ENCODE measurements at places on chromosomes 6 and 20. TPM values are rescaled to one million over a fixed set of nuclear protein-coding genes. Genes with fewer than 3 reads are reported as not detected.

GRCh38 chr6:15555101-15556038 lies 107.5 kb downstream of the DTNBP1 start:
- H3K4me3 ChIP-seq: no peak overlapping the region
- peaks cover 14% of the 10 kb centered on the region for H3K4me1 ChIP-seq
- H3K27ac ChIP-seq: no peak overlapping the region
- no peaks in the 10 kb centered on the region for H3K36me3 ChIP-seq

DNA sequence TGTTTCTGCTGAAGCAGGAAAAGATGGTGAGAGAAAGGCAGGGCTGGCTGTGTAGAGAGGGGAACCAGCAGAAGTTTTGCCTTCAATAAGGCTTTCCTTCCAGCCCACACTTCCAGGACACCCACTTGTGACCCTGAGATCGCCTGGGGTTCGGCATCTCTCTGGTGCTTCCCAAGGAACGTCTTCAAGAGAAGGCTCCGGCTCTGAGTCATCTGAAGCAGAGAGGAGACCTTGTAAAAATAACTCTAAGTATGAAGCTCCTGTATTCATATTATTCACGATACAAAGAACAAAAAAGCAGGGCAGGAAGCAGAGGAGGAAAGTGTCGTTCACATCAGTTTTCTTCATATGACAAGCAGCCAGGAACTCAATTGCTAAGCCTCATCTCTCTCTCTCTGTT lies 95.4 kb upstream of the MRPS10 start:
- H3K36me3 ChIP-seq: no peaks in the 10 kb centered on the region
- H3K4me3 ChIP-seq: no peak overlapping the region
- DNase-seq: no peak
- peak overlapping the region; percentile 74 for H3K27ac ChIP-seq

GRCh38 chr6:116411284-116411623 lies 40.5 kb downstream of the DSE start:
- DNase-seq: no peak
- H3K27ac ChIP-seq: no peak overlapping the region
- no peaks in the 10 kb centered on the region for H3K36me3 ChIP-seq
- no peaks in the 10 kb centered on the region for H3K27me3 ChIP-seq

- H3K27me3 ChIP-seq: no peaks in the 10 kb centered on the region
- H3K4me3 ChIP-seq: no peak overlapping the region
- H3K27ac ChIP-seq: no peak overlapping the region
- no peak for DNase-seq
These were observed 268.9 kb downstream of the HIVEP2 start for GRCh38 chr6:142676027-142676443.

DNA sequence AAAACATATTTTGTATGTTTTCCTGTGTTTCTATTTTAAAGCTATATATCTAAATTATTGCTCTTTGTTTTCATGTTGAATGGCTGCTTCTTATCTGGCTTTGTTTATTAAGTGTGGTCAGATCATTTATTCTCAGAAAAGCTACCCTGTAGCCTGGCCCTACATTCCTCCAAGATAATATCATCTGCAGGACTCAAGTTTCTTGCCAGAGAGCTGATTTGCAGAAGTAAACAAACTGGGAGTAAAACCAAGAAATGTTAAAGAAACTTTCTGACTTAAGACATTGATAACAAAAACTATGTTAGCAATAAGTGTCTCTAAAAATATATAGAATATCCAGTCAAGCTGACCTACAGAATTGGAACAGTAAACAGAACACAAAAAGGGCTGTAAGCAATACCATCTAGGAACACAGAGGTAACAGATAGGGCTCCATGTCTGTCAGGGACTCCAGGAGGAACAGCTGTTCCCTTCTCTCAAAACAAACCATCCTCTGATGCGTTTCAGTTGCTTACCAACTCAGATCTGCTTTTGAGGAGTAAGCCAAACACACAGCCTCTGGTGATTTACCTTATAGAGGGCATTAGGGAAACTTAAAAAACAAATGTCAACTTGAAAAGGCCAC lies 17.5 kb upstream of the CEP85L start:
- no peak overlapping the region for H3K27ac ChIP-seq
- DNase-seq: no peak
- H3K4me3 ChIP-seq: no peak overlapping the region
- H3K4me1 ChIP-seq: peaks cover 21% of the 10 kb centered on the region
- H3K27me3 ChIP-seq: no peaks in the 10 kb centered on the region
- H3K36me3 ChIP-seq: no peaks in the 10 kb centered on the region

- H3K27ac ChIP-seq: no peak overlapping the region
- no peaks in the 10 kb centered on the region for H3K4me1 ChIP-seq
- H3K36me3 ChIP-seq: no peaks in the 10 kb centered on the region
- H3K4me3 ChIP-seq: no peak overlapping the region
- no peak for DNase-seq
- no peaks in the 10 kb centered on the region for H3K27me3 ChIP-seq
These were observed 19.8 kb downstream of the XKR7 start for GRCh38 chr20:31987744-31988143.

DNA sequence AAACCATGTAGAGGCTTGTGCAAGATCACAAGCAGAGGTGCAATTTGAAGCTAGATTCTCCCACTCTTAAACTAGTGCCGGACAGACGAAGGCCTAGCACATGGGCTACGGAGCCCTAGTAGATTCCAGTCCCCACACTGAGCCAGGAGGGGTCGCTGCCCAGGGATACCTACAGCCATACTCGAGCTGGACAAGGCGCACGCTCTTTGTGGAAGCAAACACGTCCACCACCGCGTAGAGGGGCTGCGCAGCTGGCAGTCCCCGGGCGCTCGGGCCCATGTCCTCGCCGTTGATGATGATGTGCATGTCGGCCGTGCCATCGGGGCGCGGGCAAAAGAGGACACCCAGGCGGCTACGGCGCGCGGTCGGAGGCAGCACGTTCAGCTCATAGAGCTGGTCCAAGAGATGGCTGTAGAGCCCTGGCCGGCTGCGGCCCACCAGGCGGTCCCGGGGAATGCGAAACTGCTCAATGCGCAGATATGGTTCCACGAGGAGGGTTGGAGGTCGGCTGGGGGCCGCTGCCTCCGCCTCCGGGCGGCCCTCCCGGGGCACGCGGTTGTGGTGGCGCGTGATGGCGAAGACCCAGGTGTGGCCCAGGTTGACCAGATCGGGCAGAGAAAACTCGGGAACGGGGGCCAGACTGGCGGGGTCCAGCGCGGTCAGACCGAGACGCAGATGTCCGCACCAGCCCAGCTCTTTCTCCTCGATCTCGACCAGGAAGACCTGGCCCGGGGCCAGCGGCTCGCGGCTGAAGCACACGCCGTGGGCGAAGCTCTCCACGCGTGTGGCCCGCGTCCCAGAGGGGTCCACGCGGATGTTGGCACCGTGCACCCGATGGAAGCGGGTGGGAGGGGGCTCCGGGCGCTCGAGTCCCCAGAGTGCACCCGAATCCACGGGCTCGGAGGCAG lies 677 bp downstream of the NEURL2 start:
- no peak for DNase-seq
- no peaks in the 10 kb centered on the region for H3K27me3 ChIP-seq
- peaks cover 40% of the 10 kb centered on the region for H3K4me1 ChIP-seq
- H3K4me3 ChIP-seq: peak overlapping the region; percentile 67
- peaks cover 24% of the 10 kb centered on the region for H3K36me3 ChIP-seq

GRCh38 chr6:37514321-37514771 lies 14.7 kb upstream of the CCDC167 start:
- no peak overlapping the region for H3K27ac ChIP-seq
- no peaks in the 10 kb centered on the region for H3K27me3 ChIP-seq
- peaks cover 21% of the 10 kb centered on the region for H3K4me1 ChIP-seq
- H3K36me3 ChIP-seq: no peaks in the 10 kb centered on the region

- H3K27ac ChIP-seq: peak overlapping the region; percentile 90
- H3K4me1 ChIP-seq: peaks cover 26% of the 10 kb centered on the region
- H3K4me3 ChIP-seq: peak overlapping the region; percentile 72
- no peaks in the 10 kb centered on the region for H3K36me3 ChIP-seq
- no peaks in the 10 kb centered on the region for H3K27me3 ChIP-seq
These were observed 801 bp downstream of the FBXL4 start for GRCh38 chr6:98946879-98947410.

GRCh38 chr20:34240693-34241615 lies at the start of gene ASIP:
Gene ASIP, plus strand, starts transcription at chr20:34241423. Its CDS starts 18,952 bp downstream, at chr20:34260375.
- no peaks in the 10 kb centered on the region for H3K4me1 ChIP-seq
- H3K36me3 ChIP-seq: no peaks in the 10 kb centered on the region
- DNase-seq: no peak
- H3K27ac ChIP-seq: no peak within 1 kb of the TSS
- H3K27me3 ChIP-seq: no peaks in the 10 kb centered on the region

DNA sequence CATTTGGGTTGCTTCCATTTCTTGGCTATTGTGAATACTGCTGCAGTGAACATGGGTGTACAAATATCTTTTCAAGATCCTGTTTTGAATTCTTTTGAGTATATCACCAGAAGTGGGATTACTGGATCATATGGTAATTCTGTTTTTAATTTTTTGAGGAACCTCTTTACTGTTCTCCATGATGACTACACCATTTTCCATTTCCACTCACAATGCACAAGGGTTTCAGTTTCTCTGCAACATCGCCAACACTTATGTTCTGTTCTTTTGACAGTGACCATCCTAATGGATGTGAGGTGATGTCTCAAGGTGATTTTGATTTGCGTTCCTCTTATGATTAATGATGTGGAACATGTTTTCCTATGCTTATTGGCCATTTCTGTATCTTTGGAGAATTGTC lies 214.4 kb upstream of the ZFP64 start:
- H3K36me3 ChIP-seq: no peaks in the 10 kb centered on the region
- no peak overlapping the region for H3K4me3 ChIP-seq
- H3K27me3 ChIP-seq: no peaks in the 10 kb centered on the region
- H3K4me1 ChIP-seq: no peaks in the 10 kb centered on the region
- H3K27ac ChIP-seq: no peak overlapping the region

DNA sequence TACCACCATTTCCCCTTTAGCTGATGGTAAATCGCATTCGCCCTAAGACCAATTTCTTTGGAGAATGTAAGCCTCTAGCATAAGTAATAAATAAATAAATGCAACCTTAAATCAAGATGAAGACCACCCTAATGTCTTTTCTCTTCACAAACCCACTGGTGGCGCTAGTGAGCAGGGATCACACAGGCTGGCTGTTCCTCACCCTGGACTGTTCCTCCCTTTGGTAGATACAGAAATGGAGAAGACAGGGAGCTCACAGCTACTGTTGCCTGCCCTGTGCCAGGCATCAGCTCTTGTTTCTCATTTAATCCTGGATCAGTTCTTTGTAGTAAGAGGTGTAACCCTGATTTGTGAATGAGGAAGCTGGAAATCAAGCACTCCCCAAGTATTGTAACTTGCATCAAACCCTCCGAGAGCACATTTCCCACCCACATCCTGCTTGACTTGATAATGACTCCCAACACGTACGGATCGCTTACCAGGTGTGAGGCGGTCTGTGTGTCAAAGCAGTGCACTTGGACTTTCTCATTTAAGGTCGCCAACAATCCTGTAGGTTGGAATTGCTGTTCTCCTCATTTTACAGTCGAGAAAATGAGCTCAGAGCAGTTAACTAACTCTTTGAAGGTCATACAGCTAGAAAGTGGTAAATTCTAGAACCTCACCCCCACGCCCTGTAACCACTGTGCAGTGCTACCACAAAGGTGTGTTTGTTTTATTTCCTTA lies 236.1 kb downstream of the TSHZ2 start:
- H3K27me3 ChIP-seq: no peaks in the 10 kb centered on the region
- no peak overlapping the region for H3K4me3 ChIP-seq
- H3K27ac ChIP-seq: no peak overlapping the region
- H3K36me3 ChIP-seq: no peaks in the 10 kb centered on the region
- no peaks in the 10 kb centered on the region for H3K4me1 ChIP-seq

DNA sequence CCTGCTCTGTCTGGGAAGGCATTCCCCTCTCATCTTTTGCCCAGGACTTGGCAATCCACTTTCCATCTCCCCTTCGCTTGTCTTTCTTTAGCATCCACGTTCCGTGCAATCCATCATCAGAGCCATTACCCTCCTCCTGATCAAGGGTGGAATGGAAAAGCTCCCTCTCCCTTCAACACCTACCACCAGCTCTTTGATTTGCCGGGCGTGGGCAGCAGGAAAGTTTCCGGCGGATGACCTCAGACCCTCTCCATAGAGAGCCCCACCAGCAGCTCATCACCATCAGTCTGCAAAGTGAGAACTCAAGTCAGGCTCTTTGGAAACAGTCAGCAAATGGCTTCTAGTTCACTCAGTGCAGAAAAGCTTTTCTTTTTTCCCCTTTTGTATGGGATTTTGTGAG lies 76.2 kb downstream of the TSHZ2 start:
- no peaks in the 10 kb centered on the region for H3K36me3 ChIP-seq
- H3K4me1 ChIP-seq: no peaks in the 10 kb centered on the region
- DNase-seq: no peak
- no peaks in the 10 kb centered on the region for H3K27me3 ChIP-seq

BPIFB3 gene
- total RNA-seq: not detected

TSBP1 gene
- not detected for total RNA-seq

CGAS gene
- 8.3 TPM for total RNA-seq

ILRUN gene
- total RNA-seq: 48.4 TPM

SLA2 gene
- 3.7 TPM for total RNA-seq

All from vagina (tissue), 2 donors.